ENCODE measurements at places on chromosomes 5 and 9. TPM values are rescaled to one million over a fixed set of nuclear protein-coding genes. Genes with fewer than 3 reads are reported as not detected.

DNA sequence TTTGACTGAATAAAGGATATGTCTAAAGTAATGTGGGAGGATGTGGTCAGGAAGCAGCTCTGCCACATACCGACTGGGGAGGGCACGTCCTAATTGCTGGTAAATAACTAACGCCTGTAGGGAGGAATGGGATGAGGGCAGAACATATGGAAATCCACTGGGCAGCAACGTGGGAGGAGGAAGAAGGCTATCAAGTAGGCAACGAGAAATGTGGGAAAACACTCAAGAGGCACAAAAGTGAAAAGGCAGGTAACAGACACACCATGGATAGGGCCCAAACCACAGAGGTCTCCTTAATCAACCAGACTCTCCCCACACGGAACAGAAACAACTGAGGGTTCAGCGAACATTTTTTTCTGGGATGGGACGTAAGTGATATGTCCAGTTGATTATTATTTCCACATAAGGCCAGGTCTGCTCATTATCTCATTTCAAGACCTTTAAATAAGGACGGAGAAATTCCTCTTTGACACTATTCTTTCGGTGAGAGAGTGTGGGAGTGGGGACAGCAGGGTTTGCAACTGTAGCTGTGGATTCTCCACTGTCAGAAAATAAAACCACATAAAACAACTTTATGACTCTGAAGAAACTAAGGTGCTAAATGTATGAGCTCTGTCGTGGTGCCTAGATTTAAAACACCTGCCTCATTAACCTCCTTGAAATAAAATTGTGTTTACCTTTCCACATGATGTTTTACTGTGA lies 17.0 kb downstream of the IARS1 start:
- no peak for DNase-seq

DNA sequence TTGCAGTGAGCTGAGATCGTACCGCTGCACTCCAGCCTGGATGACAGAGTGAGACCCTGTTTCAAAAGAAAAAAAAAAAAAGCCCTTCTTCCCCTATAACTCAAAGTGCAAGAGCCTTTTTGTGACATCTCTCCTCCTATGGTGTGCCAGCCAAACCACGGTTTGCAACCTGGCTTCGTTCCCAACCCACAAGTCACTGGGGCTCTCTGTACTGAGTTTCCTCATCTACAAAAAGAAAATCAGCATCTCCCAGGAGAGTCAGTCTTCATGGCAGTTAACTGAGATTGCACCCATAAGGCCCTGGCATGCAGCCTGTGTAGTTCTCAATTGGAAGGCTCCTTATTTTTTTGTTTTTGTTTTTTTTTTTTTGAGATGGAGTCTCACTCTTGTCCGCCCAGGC lies 14.8 kb downstream of the ODF2 start:
- DNase-seq: no peak

DNA sequence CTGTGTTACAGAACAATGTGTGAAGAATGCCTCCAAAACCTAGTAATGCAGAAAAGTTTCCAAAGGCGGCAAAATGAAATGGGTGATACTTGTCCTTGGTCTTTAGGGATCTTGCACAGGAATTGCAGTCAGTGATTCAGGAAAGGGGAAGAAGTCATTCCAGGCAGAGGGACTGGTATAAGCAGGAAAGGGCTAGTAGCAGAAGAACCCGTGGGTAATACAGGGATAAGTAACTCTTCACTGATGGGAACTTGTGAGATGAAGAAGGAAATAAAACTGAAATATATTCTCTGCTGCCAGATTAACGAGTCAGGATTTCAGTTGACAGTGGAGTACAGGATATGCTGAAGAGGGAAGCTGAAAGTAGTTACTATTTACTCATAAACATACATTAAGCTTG lies 1.2 kb downstream of the SRFBP1 start:
- DNase-seq: no peak

DNA sequence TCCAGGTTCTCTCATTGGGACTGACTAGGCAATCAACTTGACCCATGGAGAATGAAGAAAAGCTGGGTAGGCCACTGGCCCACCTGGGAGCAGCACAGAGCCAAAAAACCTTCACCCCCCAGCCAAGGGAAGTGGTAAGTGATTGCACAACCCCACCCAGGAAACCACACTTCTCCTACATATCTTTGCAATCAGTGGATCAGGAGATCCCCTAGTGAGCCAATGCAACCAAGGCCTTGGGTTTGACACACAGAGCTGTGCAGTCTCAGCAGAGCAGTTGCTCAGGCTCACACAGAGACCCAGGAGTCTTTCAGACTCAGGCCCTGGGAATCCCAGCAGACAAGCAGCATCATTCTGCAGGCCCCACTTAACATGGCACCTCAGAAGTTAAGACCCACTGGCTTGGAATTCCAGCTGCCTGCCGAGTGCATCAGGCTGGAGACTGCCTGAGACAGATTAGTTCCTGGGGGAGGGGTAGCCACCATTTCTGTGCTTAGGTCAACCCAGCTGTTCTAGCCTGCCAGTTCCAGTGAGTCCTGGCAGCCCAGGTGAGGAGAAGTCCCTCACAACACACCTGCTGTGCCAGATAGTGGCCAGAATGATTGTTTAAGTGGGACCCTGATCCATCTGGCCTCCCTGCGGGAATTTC lies 136.4 kb downstream of the SAXO1 start:
- no peak for DNase-seq

DNA sequence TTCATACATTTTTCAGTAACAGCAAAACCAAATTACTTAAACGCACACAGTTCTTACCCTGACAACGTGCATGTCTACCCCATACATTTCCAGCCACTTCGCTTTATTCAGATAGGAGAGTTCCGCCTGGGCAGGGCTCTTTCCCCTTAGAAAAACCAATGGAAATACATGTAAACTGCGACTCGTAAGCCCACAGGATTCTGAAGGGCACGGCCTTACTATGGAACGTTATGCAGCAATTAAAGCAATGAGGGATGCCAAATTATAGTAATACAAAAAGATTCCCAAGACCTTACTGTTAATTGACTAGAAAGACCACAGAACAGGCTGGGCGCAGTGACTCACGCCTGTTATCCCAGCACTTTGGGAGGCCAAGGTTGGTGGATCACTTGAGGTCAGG lies 64.5 kb downstream of the EPB41L4B start:
- no peak for DNase-seq

GRCh38 chr9:5004481-5004880 lies 19.4 kb downstream of the JAK2 start:
- no peak for DNase-seq

- DNase-seq: no peak
Measured at GRCh38 chr9:88259001-88259400, 120.7 kb upstream of the SPATA31C2 start.

CCNH gene
- total RNA-seq: 28.6 TPM

LCN1 gene
- not detected for total RNA-seq

SLC28A3 gene
- total RNA-seq: 0.11 TPM

Data from cardiac septum (tissue), 1 donor.